ENCODE measurements at places on chromosomes 7 and 10.

GRCh38 chr10:110225441-110225755 lies 18.0 kb downstream of the MXI1 start:
- no peak for DNase-seq

- DNase-seq: no peak
These were observed 122.3 kb downstream of the SH3PXD2A start for GRCh38 chr10:103733045-103733419.

- DNase-seq: no peak
These were observed 10.4 kb upstream of the OCM2 start for GRCh38 chr7:98000356-98000755.

- DNase-seq: no peak
These were observed 23.8 kb upstream of the FBXW4 start for GRCh38 chr10:101718690-101719275.

GRCh38 chr7:76048668-76048988 lies 722 bp downstream of the MDH2 start:
- DNase-seq: no peak

DNA sequence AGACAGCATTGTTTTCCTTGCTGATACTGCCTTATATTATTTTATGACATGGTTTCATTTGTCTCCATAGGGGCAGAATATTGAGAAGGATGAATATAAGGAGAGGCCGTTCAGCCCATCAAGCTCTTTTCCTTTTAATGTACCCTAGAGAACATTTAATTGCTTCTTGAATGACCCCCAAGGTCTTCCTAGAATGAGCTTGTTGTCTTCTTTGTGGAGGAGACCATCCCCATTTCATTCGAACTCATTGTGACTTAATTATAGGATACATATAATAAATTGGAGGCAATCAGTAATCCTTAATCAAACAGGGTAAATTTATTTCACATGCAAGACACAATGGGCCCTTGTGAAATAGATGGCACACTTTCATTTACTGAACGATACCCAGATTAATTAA lies 231.3 kb downstream of the MDFIC start:
- no peak for DNase-seq

DNA sequence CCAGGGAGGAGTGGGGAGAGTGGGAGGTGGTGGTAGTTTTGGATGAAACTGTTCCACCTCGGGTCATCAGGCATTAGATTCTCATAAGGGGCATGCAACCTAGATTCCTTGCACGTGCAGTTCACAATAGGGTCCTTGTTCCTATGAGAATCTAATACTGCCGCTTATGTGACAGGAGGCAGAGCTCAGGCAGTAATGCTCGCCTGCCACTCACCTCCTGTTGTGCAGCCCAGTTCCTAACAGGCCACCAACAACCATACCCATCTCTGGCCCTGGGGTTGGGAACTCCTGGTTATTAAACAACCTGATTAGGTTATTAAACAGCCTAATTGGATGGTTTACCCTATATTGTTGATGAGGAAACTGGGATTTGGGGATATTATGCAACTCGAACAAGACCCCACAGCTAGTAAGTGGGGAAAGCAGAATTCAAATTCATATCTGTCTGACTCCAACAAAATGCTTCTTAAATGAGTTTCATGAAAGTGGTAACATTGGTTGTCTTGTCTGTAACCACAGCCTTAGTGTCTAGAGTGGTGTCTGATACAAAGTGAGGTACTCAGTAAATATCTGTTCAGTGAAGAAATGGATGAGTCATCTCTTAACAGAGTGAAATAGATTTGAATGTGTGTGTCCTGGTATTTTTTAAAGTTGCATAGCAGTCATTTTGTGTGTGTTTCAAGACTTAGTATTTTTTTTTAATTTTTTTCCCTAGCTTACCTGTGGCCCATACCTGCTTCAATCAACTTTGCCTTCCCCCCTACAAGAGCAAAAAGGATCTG lies 101.6 kb downstream of the HECTD2 start:
- DNase-seq: no peak

DNA sequence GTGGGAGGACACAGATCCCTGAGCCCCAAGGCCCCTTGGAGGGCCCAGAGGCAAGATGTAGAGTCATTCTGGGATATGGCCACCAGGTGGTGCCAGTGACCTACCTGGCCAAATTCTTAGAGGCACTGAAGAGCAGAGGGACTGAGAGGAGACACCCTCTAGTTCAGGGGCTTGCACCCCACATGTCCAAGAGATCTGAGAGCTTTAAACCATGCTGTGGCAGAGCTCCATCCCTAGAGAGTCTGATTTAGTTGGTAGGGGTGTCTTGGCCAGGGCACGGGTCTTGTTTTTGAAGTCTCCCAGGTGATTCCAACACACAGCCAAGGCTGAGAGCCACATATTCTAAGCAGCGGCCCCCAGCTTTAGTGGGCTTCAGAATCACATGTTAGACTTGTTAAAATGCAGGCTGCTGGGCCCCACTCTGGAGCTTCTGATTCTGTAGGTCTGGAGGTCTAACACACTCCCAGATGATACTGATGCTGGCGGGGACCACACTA lies 52.5 kb downstream of the PRF1 start:
- peak; percentile 12 for DNase-seq

DNA sequence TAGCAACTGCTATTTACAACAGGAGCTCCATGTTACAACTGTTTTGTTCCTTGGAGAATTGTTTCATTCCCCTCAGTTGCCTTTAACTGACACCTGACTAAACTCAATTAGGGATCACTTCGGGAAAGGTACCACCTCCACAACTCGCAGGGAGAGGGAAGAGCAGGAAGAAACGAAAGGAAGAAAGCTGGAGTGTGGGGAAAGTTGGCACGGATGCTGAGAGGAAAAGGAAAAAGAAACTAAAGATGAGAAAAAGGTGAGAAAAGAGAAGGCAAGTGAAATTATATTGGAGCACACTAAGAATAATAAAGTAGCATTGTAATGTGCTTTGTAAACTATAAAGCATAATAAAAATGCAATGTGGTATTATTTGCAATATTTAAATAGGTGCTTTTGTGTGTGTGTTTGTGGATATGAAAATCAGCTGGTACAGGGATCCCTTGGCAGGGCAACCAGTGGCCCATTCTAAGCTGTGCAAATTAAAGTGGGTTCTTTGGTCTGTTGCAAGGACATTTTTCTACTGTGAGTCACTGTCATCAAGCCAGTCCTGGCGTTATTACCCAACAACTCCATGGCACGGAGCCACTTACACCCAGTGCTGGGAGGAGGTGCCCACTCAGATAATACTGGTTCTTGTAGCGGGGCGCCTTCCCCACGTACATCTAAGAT lies 45.9 kb downstream of the HIPK2 start:
- DNase-seq: no peak

DNA sequence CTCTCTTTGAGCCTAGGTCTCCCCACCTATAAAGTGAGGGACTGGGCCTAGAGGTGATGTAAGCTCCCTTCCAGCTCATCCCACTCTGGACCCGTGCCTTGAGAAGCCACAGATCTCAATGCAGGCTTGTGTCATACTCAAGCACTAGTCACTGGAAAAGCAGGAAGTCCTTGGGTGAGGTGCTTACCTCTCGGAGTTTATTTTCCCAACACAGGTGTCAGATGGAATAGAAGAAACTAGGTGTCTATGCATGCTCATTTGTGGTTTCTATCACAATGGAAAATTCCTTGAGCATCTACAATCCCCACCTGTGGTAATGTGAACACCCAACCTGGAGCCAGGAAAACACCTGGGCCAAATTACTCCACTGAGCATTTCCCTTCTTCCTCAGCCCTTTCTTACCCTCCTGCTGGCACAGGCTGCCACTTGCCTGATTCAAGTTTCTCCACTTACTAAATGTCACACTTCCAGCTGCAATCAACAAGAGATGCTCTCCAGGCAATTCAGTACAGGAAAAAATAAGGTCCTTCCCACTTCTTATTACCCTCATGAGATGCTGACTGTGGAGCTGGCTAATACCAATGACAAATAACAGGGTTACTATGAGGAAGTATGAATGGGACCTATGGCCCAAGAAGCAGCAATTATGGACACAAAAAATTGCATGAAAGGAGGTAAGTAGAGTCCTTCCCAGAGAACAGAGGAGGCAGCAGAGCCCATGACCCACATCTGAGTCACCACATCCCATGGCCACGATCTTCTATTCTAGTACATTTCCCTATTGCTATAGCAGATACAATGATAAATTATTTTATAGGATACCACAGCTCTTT lies 13.1 kb downstream of the LSM5 start:
- DNase-seq: no peak

DNA sequence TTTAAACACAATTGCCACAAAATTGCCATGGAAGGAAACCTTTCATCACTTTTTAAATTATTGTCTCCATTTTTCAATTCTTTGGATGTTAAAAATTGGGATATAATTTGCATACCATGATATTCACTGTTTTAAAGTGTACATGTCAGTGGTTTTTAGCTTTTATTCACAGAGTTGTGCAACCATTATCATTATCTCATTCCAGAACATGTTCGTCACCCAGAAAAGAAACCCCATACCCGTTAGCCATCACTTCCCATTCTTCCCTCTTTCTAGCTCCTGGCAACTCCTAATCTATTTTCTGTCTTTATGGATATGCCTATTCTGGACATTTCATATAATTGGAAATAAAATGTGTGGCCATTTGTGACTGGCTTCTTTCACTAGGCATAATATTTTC lies 260.3 kb upstream of the FERD3L start:
- no peak for DNase-seq

DNA sequence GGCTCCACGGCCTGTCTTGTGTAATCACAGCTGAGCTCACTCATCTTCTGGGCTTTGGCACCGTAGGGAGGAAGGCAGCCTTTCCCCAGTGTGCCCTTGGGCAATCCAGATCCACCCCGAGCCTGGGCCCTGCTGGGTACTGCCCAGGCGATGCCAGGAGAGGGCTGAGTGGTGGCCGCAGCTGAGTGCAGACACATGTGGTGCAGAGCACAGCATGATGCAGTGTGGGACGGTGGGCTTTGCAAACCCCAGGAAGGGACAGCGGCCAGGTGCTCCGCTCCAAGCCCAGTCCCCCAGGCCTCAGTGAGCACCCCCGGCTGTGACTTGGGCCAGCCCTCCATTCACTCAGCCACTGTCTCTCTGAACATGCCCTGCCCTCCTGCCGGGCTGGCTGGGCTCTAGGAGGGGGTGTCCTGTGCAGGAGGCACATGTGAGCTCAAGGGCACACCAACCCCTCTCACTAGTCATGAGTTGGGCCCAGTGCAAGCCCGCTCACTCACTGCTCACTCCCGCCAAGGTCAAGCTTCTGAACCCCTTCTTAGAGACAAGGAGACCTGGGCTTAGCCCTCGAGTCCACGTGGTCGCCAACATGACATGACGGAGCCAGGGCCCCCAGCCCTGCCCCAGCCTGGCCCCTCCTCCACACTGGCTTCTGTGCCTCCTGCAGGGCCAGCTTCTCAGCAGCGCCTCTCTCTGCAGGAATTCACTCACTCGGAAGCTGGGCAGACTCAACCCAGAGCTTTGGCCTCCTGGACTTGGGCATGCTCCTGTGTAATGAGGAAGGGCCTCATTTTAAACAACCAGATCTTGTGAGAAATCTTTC lies 77.5 kb upstream of the INSIG1 start:
- DNase-seq: no peak

GRCh38 chr7:50147951-50148808 lies 55.1 kb upstream of the ZPBP start:
- no peak for DNase-seq

DNA sequence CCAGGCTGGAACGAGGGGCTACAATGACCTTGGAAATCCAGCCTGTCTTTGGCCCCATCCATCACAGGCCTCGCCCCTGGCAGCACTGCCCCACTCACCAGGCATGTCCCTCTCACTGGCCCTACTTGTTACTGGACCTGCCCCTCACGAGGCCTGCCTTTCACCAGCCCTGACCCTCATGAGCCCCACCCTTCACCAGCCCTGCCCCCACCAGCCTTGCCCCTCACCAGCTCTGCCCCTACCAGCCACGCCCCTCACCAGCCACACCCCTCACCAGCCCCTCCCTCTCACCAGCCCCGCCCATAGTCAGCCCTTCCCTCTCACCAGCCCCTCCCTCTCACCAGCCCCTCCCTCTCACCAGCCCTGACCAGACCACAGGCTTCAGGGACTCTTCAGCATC lies 57.8 kb downstream of the COL26A1 start:
- DNase-seq: no peak

DNA sequence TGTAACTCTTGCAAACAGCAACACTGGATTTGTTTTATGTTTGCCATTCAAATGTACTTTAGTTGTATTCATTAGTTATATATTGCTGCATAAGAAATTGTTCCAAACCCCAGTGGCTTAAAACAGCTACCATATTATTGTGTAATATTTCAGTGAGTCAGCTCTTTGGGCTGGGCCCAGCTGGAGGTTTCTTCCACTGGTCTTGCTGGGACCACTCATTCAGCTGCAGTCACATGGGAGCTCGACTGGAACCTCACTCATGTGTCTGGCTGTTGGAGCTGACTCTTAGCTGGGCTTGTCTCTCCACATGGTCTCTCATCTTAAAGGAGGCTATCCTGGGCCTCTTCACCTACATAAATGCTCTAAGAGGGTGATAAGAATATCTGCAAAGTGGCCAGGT lies 23.2 kb upstream of the PIP4K2A start:
- no peak for DNase-seq

DNA sequence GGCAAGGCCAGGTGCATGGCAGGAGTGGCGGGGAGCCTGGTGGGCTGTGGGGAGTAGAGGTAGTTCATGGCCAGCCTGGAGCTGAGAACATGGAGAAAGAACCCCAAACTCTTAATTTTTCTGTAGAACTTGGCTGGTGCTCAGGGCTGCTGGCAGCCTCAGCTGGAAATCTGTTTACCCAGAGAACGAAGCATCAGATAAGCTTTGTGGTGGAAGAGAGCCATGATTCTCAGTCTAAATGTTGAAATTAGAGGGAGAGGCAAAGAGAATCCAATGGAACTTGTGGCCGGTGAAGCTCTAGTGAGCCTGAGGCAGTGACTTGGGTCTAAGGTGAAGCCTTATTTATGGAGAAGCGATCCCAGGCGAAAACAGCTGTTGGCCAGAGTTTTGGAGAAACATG lies 126.4 kb downstream of the CCDC3 start:
- no peak for DNase-seq

- DNase-seq: peak; percentile 82
These were observed at the start of gene IPMK for GRCh38 chr10:58267713-58268453. TSS of gene IPMK (minus strand) at chr10:58267894. CDS start at chr10:58267611, 283 bp downstream.

GRCh38 chr7:47670729-47671128 lies 88.8 kb upstream of the TNS3 start:
- no peak for DNase-seq

DNA sequence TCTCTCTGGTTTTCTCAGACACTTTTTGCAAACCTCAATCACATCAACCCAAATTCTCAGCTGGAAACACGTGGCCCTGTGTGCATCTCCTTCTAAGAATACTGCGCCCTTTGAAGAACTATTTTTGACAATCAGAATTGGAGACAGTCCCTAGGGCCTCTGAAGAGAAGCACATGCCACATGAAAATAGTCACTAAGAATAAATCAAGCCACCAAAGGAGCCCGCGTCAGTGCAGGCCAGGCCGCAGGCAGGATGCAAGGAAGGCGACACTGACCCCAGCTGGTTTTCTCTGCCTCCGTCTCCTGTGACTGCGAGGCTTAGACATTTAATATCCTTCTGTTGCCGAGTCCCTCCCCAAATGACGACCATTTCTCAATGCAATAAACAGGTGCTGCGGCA lies 88.0 kb upstream of the ADAM12 start:
- DNase-seq: no peak

GRCh38 chr7:29565224-29565630 lies 1.6 kb downstream of the PRR15 start:
- DNase-seq: no peak

Measured in DMS153 (cell line).